ENCODE measurements at places on chromosomes 5 and 9.

- no peak overlapping the region for H3K27ac ChIP-seq
- H3K4me3 ChIP-seq = no peak overlapping the region
- H3K4me1 ChIP-seq = peaks cover 8% of the 10 kb centered on the region
- peaks cover 12% of the 10 kb centered on the region for H3K27me3 ChIP-seq
- H3K36me3 ChIP-seq = no peaks in the 10 kb centered on the region
These were observed 7.3 kb upstream of the TENT4A start for GRCh38 chr5:6705959-6706358.

GRCh38 chr5:149164731-149165130 is 23.4 kb downstream of the ABLIM3 start:
- no peak overlapping the region for H3K27ac ChIP-seq
- H3K36me3 ChIP-seq = no peaks in the 10 kb centered on the region
- no peak overlapping the region for H3K4me3 ChIP-seq
- H3K27me3 ChIP-seq = no peaks in the 10 kb centered on the region

DNA sequence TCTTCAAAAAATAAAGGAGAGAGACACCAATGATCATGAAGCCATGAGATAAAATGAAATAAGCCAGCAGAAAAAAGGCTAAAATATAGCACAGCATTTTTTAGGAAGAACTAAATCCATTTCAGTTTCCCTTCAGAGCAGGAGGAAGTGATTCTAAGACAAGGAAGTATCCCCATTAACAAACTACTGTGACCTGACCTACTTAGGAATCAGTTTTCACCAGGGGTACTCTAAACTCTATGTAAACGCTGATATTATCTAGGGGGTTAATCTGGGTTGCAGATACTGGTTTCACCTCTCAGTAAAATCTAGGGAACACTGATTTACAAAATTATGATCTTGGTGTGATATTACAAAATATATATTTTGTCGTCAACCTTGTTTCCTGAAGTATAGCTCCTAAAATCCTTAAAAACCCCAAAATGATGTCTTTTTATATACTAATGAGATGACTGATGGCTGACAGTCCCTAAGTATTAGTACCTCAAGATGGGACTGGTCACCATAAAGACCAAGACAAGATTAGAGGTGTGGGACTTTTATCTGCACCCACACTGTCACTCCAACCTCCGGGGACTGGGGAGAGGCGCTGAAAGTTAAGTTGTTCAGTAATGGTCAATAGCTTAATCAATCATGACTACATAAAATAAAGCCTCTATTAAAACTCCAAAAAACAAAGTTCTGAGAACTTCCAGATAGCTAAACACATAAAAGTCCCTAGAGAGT is 2.9 kb upstream of the FNBP1 start:
- H3K4me1 ChIP-seq = peaks cover 39% of the 10 kb centered on the region
- H3K36me3 ChIP-seq = no peaks in the 10 kb centered on the region
- H3K4me3 ChIP-seq = no peak overlapping the region
- DNase-seq = no peak
- peaks cover 19% of the 10 kb centered on the region for H3K27me3 ChIP-seq

GRCh38 chr9:102459828-102460227 is 535.3 kb upstream of the CYLC2 start:
- H3K4me3 ChIP-seq = no peak overlapping the region
- H3K4me1 ChIP-seq = no peaks in the 10 kb centered on the region
- H3K36me3 ChIP-seq = no peaks in the 10 kb centered on the region
- DNase-seq = no peak
- H3K27ac ChIP-seq = no peak overlapping the region

- H3K36me3 ChIP-seq = no peaks in the 10 kb centered on the region
- no peaks in the 10 kb centered on the region for H3K27me3 ChIP-seq
- DNase-seq = no peak
- no peak overlapping the region for H3K27ac ChIP-seq
- peaks cover 29% of the 10 kb centered on the region for H3K4me1 ChIP-seq
These were observed 32.1 kb upstream of the HSD17B4 start for GRCh38 chr5:119420169-119420568.
